Muscle of arm (tissue), 14 donors: ENCODE measurements at places on chromosomes 3 and 15. TPM values are rescaled to one million over a fixed set of nuclear protein-coding genes. Genes with fewer than 3 reads are reported as not detected.

The KLHL40 gene
- polyA plus RNA-seq, result 130 TPM

The CIDEC gene
- polyA plus RNA-seq, result 0.77 TPM

The IRAK2 gene
- polyA plus RNA-seq, result 1.3 TPM

The ZNF619 gene
- 3.2 TPM for polyA plus RNA-seq

The MME gene
- not detected for polyA plus RNA-seq

The CXCR6 gene
- 0.12 TPM for polyA plus RNA-seq

The ALDH1A3 gene
- 23.3 TPM for polyA plus RNA-seq

The TGM5 gene
- polyA plus RNA-seq, result 0.21 TPM

The EAF2 gene
- polyA plus RNA-seq, result 9.9 TPM

The CTXN2 gene
- not detected for polyA plus RNA-seq

The ST3GAL6 gene
- polyA plus RNA-seq, result 10.2 TPM

The ARNT2 gene
- 7.1 TPM for polyA plus RNA-seq

The MORF4L1 gene
- polyA plus RNA-seq, result 850 TPM

The PAQR9 gene
- polyA plus RNA-seq, result not detected

The LINS1 gene
- 9.8 TPM for polyA plus RNA-seq

The SST gene
- not detected for polyA plus RNA-seq

The DBR1 gene
- 22.0 TPM for polyA plus RNA-seq
